Endothelial cell of umbilical vein (primary cell): ENCODE measurements at places on chromosomes 4 and X.

GRCh38 chrX:153794897-153795816 lies 689 bp downstream of the SSR4 start:
- peak; percentile 5 for DNase-seq

DNA sequence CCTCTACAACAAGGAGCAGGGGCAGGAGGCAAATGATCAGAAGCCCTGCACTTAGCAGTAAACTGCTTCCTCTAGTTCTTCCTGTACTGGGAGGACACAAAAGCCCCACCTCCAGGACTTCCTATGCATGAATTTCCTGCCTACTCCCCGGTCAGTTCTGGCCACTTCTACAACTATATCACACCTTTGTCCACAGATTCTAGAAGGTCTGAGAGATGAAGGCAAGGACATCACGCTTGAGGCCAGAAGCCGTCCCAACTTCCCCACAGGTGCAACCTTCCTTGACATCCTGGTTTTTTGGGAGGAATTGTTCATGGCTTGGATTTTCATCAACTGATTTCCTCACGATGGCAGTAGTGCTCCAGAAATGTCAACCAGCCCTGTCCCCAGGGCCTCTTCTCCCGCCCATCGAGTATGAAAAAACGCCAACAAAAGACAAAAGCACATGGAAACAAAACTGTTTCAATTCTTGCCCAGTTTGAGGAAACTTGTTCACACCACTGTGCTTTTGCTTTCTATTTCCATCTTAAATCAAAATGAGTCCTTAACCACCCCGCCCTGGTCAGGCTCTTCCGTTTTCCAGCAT lies 206.5 kb upstream of the STK26 start:
- peak; percentile 42 for DNase-seq

- no peak for DNase-seq
Observed at GRCh38 chrX:23383411-23383810, 48.8 kb downstream of the PTCHD1 start.

GRCh38 chr4:149841686-149842085 lies 26.0 kb upstream of the IQCM start:
- DNase-seq, result no peak

GRCh38 chrX:123084797-123085196 lies 99.3 kb upstream of the GRIA3 start:
- DNase-seq, result no peak

DNA sequence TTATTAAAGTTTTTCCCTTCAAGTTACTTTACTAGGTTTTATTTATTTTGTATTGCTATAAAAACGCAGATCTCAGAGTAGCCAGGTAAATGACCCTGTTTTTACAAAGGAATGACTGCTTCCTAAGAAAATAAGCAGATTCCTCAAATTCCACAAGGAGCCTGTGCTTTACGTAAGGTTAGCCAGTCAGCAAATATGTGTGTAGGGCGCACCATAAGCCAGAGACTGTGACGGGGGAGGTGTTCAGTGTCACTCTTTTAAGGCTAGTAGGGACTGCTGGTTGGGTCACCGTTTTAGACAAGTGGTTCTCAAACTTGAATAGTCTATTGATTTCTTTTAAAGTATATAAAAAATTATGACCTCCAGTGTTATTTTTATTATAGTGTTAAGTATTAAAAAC lies 119.9 kb downstream of the ANK2 start:
- DNase-seq, result no peak

- no peak for DNase-seq
Observed at GRCh38 chr4:99729186-99729585, 71.6 kb upstream of the C4orf54 start.

- no peak for DNase-seq
Observed at GRCh38 chrX:91066104-91066503, 368.5 kb upstream of the PABPC5 start.

DNA sequence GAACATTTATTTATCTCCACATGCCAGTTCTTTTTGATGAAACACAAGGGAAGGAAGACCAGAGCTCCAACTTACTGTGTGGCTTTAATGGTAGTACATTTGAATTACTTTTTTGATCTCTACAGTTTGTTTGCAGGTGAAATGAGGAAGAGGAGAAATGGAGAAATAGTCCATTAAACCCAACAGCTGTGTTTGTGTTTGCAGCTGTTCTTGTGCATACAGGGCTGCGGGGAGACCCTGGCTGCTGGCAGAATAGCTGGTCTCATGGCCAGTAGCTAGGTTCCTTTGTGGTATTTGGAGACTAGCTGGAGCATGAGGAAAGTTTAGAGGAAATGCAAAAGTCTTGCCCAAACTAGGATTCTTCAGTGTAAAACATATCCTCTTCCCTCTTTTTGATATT lies 374.8 kb downstream of the GPAT3 start:
- DNase-seq, result no peak

- no peak for DNase-seq
Observed at GRCh38 chr4:3512279-3512678, 19.9 kb downstream of the LRPAP1 start.

- no peak for DNase-seq
Observed at GRCh38 chr4:108492816-108493595, 127.4 kb upstream of the RPL34 start.

DNA sequence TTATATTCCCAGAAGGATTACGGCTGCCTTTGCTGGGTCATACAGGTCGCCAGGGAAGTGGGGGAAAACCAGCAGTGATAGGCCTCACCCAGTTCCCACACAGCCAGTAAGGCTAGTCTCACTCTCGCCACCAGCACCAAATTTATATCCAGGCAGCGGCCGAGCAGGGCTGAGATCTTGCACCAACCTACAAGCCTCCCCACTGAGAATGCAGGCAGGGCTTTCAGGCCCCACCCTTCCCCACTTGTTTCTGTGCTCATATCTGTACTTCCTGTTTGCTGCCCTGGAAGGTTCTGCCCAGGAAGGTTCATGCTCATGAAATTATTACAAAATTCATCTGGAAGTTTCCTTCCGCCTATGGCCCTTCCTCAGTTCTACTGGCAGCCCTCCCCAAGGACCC lies 179.7 kb downstream of the STIM2 start:
- no peak for DNase-seq
